Cardiac septum (tissue), 1 donor: ENCODE measurements at places on chromosomes 13 and 19. TPM values are rescaled to one million over a fixed set of nuclear protein-coding genes. Genes with fewer than 3 reads are reported as not detected.
A peak's percentile ranks its signal among the peaks of the same experiment; 100 is the strongest.

DNA sequence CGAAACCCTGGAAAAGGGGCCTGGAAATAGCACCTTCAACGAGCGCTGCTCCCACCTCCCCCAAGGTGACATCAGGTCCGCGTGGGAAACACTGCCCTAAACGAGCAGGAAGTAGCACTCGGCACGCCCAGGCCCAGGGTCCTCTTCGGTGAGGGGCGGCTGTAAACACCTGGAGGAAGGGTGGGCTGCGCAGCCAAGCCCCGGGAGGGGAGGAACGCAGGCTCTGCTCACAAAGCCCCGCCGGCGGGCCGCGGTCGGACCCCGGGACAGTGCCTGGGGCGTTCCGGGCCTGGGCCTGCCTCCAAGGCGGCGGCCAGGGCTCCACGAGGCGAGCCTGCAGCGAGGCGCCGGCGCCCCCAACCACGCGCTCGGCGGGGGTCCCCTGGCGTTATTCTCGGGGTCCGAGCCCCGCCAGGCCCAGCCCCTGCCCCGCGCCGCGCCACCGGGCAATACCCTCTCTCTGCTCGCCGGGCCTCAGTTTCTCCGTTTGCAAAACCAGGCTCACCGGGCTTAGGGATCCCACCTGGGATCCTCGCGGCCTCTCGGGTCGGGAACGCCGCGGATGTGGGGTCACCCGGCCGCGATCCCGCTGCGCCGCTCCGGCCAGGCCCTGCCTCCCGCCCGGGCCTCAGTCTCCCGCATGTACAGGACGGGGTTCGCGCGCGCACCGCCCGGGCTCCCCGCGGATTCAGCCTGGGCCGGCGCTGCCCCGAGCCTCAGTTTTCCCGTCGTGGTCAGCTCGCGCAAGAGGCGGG lies 630 bp downstream of the RNF126 start:
- no peak for DNase-seq

DNA sequence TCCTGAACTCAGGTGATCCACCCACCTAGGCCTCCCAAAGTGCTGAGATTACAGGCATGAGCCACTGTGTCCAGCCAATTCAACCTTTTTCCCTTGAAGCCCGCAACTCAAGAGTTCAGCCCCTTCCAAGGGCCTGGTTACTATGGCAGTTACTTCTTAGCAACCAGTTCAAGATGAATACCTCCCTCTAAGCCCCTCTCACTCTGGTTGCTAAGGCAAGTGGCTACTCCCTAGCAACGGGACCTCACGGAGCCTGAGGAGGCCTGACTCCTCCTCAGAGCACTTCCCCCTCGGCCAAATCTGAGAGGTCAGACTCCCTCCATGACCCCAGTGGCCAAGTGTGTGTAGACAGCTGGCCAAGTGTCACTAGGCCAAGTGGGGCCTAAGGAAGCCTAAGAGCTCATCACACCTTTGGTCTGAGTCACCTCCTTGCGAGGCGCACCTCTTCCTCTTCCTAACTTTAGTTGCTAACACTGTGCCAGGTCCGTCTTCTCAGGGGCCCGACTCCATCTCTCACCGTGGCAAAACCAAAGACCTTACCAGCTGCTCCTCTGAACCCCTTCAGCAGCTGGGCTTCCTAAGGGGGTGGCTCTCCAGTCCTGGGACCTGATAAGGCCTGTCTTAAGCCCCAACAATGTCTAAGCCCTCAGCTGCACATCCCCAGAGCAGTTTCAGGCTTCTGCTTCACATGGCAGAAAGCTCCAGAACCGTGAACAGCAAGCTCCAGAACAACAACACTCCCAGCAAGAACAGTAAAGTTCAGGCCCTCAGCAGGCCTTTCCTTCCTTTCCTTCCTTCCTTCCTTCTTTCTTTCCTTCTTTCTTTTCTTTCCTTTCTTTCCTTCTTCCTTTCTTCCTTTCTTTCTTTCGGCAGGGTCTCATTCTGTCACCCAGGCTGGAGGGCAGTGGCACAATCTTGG lies 9.6 kb downstream of the CD37 start:
- DNase-seq: no peak

DNA sequence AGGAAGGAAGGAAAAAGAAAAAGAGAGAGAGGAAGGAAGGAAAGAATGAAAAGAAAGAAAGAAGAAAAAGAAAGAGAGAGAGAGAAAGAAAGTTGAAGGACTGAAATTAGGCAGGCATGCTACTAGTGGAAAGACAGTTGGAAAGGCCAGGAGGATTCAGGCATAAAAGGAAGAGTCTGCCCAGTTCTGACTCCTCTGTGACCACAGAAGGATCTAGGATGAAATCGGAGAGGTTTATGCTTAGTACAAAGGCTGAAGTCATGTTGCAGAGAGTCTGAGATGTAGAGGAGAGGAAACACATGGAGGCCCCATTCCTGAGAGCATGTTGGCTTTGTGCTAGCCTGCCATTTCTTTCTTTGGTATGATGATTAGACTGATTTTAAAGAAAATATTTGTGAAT lies 246.5 kb upstream of the ARGLU1 start:
- no peak for DNase-seq

DNA sequence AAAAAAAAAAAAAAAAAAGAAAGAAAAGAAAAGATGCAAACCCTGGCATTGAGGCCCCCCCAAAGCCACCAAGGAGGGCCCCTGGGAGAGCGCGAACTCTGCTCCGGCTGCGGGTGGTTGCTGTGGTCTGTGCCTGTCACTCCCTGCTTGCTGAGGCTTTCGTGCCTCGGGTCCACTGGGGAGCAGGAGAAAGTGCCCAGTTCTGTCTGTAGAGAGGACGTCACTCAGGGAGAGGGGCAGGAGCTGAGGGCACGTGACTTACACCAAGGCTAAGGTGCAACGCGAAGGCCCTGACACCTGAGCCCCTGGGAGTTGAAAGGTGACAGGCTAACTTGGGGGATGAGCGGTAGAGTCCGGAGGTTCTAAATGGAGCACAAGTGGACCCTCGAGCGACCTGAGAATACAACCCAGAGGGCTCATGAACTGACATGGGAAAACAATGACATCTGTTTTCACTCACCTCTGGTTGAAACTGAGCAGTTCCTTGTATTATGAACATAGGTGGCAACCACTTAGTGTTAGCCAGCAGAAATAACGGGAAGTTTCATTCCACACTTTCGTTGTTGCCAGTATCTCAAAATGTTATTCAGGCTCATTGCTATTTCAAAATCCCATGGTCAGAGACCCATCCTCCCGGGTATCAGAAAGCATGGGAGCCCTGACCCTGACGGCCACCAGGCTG lies 69.2 kb upstream of the TM9SF2 start:
- no peak for DNase-seq

Gene SGCG
- 81.7 TPM for total RNA-seq

- DNase-seq: no peak
Measured at GRCh38 chr13:30074955-30075614, 224.7 kb upstream of the UBL3 start.

DNA sequence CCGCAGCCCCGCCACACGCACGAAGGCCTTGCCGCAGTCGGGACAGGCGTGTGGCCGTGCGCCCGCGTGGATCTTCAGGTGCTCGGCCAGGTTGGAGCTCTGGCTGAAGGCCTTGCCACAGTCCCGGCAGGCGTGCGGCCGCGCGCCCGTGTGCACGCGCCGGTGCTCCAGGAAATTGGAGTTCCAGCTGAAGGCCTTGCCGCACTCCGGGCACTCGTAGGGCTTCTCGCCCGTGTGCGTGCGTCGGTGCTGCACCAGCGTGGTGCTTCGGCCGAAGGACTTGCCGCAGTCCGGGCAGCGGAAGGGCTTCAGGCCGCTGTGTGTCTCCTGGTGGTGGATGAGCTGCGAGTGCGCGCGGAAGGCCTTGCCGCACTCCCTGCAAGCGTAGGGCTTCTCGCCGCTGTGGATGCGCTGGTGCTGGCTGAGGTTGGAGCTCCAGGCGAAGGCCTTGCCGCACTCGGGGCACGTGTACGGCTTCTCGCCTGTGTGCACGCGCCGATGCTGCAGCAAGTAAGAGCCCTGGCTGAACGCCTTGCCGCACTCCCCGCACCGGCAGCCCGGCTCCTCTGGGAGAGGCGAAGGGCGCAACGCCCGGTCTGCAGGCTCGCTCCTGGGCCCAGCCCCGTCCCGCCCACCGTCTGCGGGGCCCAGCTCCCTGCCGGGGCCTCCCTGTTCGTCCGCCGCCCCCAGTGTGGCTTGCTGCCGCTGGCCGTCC lies 3.6 kb upstream of the A1BG start:
- DNase-seq: peak; percentile 73

Gene SERPINE3
- not detected for total RNA-seq

- DNase-seq: peak; percentile 93
Measured at GRCh38 chr19:18450931-18451836, 13.3 kb upstream of the ISYNA1 start.

Gene ATP8A2
- total RNA-seq: 0.08 TPM

- no peak for DNase-seq
Measured at GRCh38 chr19:56245121-56245740, 27.3 kb upstream of the EDDM13 start.

- DNase-seq: no peak
Measured at GRCh38 chr13:36074659-36075058, 56.5 kb downstream of the DCLK1 start.

Gene CEACAM4
- 0.51 TPM for total RNA-seq

Gene OR7G1
- total RNA-seq: not detected

Gene ZNF776
- 10.0 TPM for total RNA-seq

GRCh38 chr13:57878291-57878690 lies 246.7 kb downstream of the PCDH17 start:
- DNase-seq: no peak

- peak; percentile 85 for DNase-seq
Measured at GRCh38 chr13:23701636-23702035, 131.4 kb downstream of the TNFRSF19 start.

DNA sequence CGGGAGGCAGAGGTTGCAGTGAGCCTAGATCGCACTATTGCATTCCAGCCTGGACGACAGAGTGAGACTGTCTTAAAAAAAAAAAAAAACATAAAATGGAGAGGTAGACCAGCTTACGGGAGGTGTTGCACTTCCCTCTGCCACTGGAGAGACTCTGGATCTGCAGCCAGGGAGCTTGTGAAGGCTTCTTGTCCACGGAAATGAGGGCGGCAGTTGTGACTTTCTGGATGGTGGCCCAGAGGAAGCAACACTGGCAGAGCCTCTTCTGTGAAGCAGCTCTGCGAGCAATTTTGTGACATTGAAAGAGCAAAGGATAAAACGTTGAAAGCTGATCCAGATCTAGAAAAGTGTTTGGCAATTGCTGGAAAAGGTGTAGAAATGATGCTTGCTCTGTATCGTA lies 10.4 kb downstream of the SPINT2 start:
- DNase-seq: no peak

GRCh38 chr19:5103812-5104410 lies 135.0 kb downstream of the KDM4B start:
- no peak for DNase-seq

GRCh38 chr13:103003631-103004030 lies 62.6 kb downstream of the SLC10A2 start:
- DNase-seq: no peak

GRCh38 chr13:109833940-109834339 lies 47.6 kb upstream of the IRS2 start:
- DNase-seq: no peak

- no peak for DNase-seq
Measured at GRCh38 chr19:58107778-58108545, 9.9 kb upstream of the ZSCAN18 start.

- no peak for DNase-seq
Measured at GRCh38 chr19:35029737-35030256, 473 bp upstream of the SCN1B start.
